ENCODE measurements at places on chromosomes 13 and 19. TPM values are rescaled to one million over a fixed set of nuclear protein-coding genes. Genes with fewer than 3 reads are reported as not detected.

- no peak for DNase-seq
Measured at GRCh38 chr13:20980430-20980829, 77.9 kb upstream of the XPO4 start.

DNA sequence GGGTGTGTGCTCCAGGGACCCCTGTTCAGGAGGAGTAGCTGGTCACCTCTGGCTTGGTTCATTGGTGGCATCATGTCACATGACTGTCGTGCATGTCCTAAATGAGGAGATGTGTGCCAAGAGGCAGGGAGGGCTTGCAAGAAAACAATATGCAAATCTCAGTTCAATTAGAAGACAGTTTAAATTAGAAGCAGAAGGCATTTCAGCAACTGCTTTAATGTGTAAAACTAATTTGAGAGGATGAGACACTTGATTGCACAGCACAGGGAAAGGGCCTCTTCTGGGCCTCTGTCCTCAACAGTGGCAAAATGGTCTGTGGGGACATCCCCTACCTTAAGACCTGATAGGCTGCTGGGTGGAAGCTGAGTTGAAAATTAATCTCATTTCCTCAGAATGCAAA, 54.6 kb downstream of the SPATA13 start:
- no peak for DNase-seq

The ZNF154 gene
- polyA plus RNA-seq: 20.3 TPM

DNA sequence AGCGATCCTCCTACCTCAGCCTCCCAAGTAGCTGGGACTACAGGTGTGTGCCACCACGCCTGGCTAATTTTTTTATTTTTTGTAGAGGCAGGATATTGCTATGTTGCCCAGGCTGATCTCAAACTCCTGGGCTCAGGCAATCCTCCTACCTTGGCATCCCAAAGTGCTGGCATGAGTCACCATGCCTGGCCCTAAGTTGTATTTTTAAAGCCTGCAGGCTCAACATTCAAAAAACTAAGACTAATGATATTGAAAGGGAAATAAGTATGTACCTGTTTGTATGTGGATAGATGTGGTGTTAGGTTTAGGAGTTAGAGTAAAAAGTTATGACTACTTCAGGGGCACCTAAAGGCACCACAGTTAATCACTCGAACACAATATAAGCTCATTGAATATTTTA, 5.4 kb upstream of the IPO5 start:
- no peak for DNase-seq

Data from large intestine (tissue), 12 donors.